ENCODE measurements at places on chromosomes 4 and X.

- no peaks in the 10 kb centered on the region for H3K4me1 ChIP-seq
- no peak for DNase-seq
- no peak overlapping the region for H3K4me3 ChIP-seq
- H3K36me3 ChIP-seq = no peaks in the 10 kb centered on the region
- no peaks in the 10 kb centered on the region for H3K27me3 ChIP-seq
- no peak overlapping the region for H3K27ac ChIP-seq
These were observed 196.6 kb upstream of the AGA start for GRCh38 chr4:177638871-177639270.

- no peaks in the 10 kb centered on the region for H3K27me3 ChIP-seq
- peak; percentile 4 for DNase-seq
These were observed 958 bp upstream of the UGT2B7 start for GRCh38 chr4:69095301-69095731.

- no peak overlapping the region for H3K4me3 ChIP-seq
- no peaks in the 10 kb centered on the region for H3K27me3 ChIP-seq
- no peak overlapping the region for H3K27ac ChIP-seq
- H3K36me3 ChIP-seq = no peaks in the 10 kb centered on the region
- DNase-seq = peak; percentile 16
- H3K4me1 ChIP-seq = no peaks in the 10 kb centered on the region
These were observed 3.8 kb upstream of the ADH1B start for GRCh38 chr4:99324979-99325378.

GRCh38 chr4:51894059-51894645 lies 51.2 kb downstream of the DCUN1D4 start:
- H3K36me3 ChIP-seq = peaks cover 8% of the 10 kb centered on the region
- no peaks in the 10 kb centered on the region for H3K27me3 ChIP-seq
- DNase-seq = no peak
- no peaks in the 10 kb centered on the region for H3K4me1 ChIP-seq
- H3K27ac ChIP-seq = no peak overlapping the region

DNA sequence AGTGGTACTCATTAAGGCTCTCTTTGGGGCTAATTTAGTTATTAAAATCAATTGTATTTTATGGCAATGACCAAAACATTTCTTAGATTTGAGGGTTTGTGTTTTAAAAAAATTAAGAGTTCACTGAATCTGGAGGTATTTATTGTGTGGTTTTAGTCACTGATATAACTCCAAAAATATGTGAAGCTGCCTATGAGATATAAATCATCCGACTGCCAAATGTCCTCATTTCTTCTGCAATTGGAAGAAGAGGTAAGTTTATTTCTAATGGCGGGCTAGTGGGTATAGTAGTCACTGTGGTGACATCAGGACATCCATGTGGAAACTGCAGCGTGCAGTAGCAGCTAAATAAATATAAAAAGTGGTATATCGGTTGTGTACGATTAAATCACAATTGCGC lies 205.5 kb downstream of the MID1 start:
- DNase-seq = no peak
- no peaks in the 10 kb centered on the region for H3K4me1 ChIP-seq
- H3K27me3 ChIP-seq = no peaks in the 10 kb centered on the region
- no peaks in the 10 kb centered on the region for H3K36me3 ChIP-seq

- no peak overlapping the region for H3K4me3 ChIP-seq
- H3K27ac ChIP-seq = no peak overlapping the region
- H3K27me3 ChIP-seq = no peaks in the 10 kb centered on the region
- H3K4me1 ChIP-seq = no peaks in the 10 kb centered on the region
These were observed 28.6 kb downstream of the SCLT1 start for GRCh38 chr4:129064717-129065116.

DNA sequence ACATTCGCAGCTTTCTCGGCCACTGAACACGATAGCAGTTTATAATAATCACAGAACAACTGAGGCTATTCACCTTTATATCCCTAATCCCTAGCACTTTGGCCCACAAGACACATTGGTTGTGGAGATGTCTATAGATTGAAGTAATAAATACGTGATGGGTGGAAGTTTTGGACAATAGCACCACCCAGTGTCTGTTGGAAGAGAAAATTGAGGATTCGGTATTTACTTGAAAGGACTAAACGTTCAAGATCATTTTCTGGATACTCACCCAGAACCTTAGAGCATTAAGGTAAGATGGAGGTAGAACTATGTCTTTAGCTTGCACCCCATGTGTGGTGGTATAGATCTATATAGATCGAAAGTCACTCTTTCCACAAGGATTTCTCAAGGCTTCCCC lies 787 bp upstream of the TMSB15A start:
- no peak overlapping the region for H3K4me3 ChIP-seq
- H3K27ac ChIP-seq = no peak overlapping the region
- DNase-seq = no peak
- H3K36me3 ChIP-seq = no peaks in the 10 kb centered on the region
- H3K4me1 ChIP-seq = peaks cover 2% of the 10 kb centered on the region

- H3K27me3 ChIP-seq = no peaks in the 10 kb centered on the region
- no peaks in the 10 kb centered on the region for H3K36me3 ChIP-seq
- H3K4me1 ChIP-seq = no peaks in the 10 kb centered on the region
- no peak overlapping the region for H3K27ac ChIP-seq
These were observed 2.3 kb upstream of the SOWAHD start for GRCh38 chrX:119755981-119756533.

DNA sequence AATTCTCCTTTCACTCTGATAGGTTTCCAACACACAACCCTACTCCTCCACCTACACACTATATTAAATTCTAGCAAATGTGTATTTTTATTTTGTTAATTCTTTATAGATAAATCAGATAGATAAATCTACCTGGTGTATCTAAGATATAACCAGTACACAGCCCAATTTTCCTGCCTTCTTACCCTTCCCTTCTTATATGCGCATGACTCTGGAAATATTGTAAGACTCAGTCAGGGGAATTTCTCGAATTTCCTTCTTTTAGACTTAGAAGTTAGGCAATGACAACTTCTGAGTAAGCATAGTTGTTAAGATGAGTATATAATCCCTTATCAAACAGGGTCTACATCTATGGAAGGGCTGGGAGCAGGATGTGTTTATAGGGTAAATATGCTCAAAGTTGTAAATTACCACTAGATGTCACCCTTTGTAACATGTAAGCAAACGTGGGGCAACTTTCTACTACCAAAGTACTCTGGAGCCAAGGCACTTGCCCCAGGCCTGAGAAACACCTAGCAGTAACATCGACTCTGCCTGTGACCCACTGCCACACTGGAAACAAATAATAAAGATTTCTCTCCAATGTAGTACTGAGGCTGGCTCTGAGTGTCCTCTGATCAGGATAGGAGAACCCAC lies 444.7 kb downstream of the IQCM start:
- no peaks in the 10 kb centered on the region for H3K36me3 ChIP-seq
- H3K4me1 ChIP-seq = no peaks in the 10 kb centered on the region
- DNase-seq = no peak
- no peak overlapping the region for H3K27ac ChIP-seq

GRCh38 chrX:97026406-97026805 lies 142.7 kb downstream of the RPA4 start:
- H3K27ac ChIP-seq = no peak overlapping the region
- no peak for DNase-seq
- H3K27me3 ChIP-seq = no peaks in the 10 kb centered on the region
- no peaks in the 10 kb centered on the region for H3K4me1 ChIP-seq
- H3K4me3 ChIP-seq = no peak overlapping the region
- H3K36me3 ChIP-seq = no peaks in the 10 kb centered on the region

DNA sequence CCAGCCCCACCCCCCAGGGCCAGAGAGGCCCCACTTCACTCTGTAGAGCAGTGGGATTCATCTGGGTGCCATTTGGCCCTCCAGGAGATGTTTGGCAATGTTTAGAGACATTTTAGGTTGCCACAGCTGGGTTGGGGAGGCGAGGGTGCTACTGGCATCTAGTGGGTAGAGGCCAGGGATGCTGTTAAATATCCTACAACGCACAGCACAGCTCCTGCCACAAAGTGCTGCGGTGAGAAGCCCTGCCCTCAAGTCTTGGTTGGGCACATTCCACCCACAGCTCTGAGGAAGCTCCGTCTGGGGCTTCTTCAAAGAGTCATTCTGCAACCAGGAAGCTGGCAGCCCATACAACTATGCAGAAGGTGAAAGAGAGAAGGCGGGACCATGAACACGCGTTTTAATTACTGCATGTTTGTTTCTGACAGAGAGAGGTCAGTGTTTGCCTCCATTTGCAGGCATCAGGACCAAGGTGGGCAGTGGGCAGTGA lies 48.1 kb upstream of the FAM9C start:
- no peak overlapping the region for H3K4me3 ChIP-seq
- peak; percentile 73 for DNase-seq
- H3K4me1 ChIP-seq = no peaks in the 10 kb centered on the region
- no peaks in the 10 kb centered on the region for H3K27me3 ChIP-seq
- no peak overlapping the region for H3K27ac ChIP-seq
- no peaks in the 10 kb centered on the region for H3K36me3 ChIP-seq

DNA sequence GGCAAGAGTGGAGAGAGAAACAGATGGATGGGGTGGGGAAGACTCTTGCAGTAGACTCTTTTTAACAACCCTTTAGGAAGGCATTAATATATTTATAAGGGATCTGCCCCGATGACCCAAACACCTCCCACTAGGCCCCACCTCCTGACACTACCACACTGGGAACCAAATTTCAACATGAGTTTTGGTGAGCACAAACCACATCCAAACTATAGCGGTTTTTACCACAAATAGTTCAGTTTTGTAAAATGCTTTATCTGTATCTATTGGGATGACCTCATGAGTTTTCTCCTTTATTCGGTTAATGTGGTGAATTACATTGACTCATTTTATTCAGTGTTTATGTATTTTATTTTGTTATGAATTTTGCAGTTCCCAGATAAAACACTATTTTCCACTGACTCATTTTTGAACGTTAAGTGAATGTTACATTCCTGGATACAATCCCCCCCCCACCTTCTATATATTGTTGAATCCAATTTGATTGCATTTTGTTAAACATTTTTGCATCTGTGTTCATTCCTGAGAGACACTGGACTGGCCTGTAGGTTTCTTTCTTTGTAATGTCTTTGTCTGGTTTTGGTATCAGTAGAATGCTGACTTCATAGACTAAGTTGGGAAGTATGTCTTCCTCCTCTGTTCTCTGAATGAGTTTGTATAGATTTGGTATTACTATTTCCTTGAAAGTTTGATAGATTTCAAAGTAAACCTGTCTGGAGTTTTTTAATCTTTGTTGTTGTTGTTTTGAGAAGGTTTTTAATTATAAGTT lies 13.9 kb upstream of the CPLX1 start:
- no peak overlapping the region for H3K27ac ChIP-seq
- no peak overlapping the region for H3K4me3 ChIP-seq
- no peaks in the 10 kb centered on the region for H3K36me3 ChIP-seq
- no peaks in the 10 kb centered on the region for H3K27me3 ChIP-seq

DNA sequence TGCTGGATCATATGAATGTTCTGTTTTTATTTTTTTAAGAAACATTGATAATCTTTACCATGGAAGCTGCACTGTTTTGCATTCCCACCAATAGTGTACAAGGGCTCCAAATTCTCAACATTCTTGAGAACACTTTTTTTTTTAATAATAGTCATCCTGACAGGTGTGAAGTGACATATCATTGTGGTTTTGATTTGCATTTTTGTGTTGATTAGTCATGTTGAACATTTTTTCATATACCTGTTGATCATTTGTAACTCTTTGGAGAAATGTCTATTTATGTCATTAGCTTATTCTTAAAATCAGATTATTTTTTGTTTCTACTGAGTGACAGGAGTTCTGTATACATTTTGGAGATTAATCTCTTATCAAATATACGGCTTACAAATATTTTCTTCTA lies 408.5 kb downstream of the GLUD2 start:
- H3K4me1 ChIP-seq = no peaks in the 10 kb centered on the region
- H3K36me3 ChIP-seq = no peaks in the 10 kb centered on the region
- DNase-seq = no peak
- no peak overlapping the region for H3K4me3 ChIP-seq

GRCh38 chrX:63128509-63128908 lies 222.6 kb downstream of the SPIN4 start:
- H3K36me3 ChIP-seq = no peaks in the 10 kb centered on the region
- no peak for DNase-seq
- H3K27ac ChIP-seq = no peak overlapping the region
- H3K4me3 ChIP-seq = no peak overlapping the region
- H3K4me1 ChIP-seq = no peaks in the 10 kb centered on the region

DNA sequence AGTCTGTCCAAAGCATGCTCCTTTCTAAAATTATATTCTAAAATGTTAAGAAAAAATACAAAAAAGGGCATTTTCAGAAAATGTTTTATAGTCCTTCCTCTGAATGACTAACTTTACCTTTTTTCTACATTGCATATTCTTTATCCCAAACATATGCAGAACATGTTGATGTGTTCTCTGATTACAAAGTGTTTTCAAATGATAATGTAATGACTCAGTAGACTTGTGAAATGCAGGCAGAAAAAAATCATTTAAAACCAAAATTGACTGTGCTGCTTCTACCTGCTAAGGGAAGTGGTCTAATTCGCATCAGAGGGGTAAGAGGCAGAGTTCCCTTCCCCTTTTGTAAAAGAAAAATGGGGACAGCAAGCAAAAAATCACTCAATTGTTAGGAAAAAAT lies 22.7 kb upstream of the YTHDC1 start:
- H3K27ac ChIP-seq = no peak overlapping the region
- no peak overlapping the region for H3K4me3 ChIP-seq
- no peak for DNase-seq
- H3K4me1 ChIP-seq = no peaks in the 10 kb centered on the region

DNA sequence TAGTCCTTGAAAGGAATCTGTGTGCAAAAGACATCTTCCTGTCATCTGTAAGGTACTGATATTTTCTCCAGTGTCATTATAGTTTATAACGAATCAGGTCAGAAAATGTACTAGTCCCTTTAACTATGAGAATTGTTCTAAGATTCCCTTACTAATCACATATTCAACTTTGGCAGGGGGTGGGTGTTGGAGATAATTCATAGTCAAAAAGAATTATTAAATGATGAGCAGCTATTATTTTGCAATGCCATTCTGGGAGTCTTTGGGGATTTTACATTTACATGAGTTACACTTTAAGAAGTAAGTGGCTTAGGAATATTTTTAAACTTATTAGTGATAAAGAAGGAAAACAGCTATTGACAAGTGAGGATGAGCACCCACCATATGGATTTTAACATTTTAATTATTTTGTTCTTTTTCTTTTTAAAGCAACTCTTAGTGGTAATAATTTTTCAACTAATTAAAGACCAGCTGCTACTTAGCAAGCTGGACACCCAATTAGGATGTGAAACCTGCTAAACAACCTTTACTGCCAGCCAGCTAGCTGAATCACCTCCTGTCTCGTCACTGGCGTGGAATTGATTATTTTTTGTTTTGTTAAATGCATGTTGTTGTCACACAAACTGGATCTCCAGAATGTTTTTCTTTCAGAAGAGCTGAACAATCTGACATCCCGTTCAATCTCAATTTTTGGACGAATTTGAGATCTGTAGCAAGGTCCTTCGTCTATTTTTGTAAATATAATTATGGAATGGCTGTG lies 219.2 kb downstream of the ARAP2 start:
- H3K27ac ChIP-seq = no peak overlapping the region
- no peaks in the 10 kb centered on the region for H3K4me1 ChIP-seq
- no peaks in the 10 kb centered on the region for H3K36me3 ChIP-seq

DNA sequence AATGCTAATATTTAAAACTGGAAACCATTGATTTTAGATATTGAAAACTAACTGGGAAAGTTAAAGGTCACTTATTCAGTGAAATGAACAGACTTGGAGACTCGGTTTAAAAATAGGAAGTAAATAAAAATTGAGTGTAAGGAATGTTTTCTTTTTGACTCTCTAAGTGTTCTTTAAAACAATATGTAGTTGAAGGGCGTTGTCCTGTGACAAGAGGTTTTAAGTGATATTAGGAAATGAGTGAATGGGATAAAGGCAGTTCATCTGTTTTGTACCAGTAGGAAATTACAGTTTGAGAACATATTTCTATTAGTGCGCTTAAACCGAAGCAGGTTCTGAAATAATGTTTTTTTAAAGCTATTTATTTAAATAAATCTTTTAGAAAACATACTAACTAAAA lies 77.2 kb downstream of the ARFIP1 start:
- H3K4me1 ChIP-seq = no peaks in the 10 kb centered on the region
- no peak overlapping the region for H3K27ac ChIP-seq
- no peaks in the 10 kb centered on the region for H3K27me3 ChIP-seq

Measured in kidney (tissue), 22 donors.